GM04503 (cell line): ENCODE measurements at places on chromosomes 5 and 9.

DNA sequence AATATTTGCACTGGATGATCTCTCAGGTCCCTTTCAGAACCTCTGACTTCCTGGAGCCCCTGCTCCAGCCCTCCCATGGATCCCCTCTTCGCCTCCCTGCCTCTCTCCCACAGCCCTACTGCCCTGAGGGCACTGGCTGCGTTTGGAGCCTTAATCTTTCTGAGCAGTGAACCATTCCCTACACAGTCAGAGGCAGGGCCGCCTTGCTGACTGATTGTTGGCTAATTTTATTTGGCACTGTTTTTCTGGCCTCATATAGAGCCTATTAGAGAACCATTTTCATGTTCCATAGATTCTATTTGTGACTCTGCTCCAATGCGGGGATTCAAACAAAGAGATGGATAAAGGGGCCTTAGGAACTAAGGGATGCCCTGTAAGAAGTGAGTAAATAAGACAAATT, 91.1 kb downstream of the BRINP1 start:
- no peak for DNase-seq

DNA sequence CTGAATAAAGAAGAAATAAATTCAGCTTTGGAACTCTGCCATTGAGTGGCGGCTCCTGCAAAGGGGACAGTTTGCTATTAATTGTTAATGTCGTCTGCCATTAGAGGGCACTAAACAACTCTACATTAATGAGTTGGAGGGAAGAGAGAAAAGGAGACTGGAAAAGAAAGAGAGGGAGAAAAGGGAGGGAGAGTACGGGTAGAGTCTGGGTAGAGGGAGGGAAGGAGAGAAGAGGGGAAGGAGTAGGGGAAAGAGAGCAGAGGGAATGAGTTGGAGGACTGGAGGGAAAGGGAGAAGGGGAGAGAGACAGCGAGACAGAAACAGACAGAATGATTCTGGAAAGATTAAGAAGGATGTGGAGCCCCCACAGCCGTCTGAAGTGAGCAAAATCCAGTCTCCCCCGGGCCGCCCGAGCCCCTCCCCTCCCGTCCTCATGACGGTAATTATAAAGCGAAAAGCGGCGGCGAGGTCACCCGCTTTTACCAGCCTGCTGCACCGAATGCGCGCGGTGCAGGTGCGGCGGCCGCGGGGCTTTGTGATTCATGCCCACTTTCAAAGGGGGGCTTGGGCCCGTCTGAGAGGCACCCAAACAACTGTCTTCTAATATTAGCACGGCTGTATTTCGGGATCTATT, 1.9 kb upstream of the FST start:
- DNase-seq: no peak

DNA sequence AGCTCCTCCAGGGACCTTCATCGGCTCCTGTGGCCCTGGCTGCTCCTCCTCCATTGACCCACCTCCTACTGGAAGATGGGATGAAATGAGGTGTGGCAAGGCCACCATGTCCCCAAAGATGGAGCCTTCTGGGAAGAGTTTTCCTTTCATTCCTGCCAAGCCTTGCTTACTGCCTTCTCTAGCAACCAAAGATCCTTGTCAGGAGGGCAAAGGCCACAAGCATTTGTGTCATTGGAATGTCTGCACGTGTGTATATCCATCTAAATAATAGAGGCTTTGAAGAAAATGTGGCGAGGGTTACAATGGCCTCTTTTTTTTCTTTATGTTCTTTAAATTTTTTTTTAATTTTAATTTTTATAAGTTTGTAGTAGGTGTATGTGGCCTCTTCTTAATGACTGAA, 313.6 kb downstream of the ARHGEF28 start:
- no peak for DNase-seq

GRCh38 chr9:137198051-137198901, 2.3 kb downstream of the TPRN start:
- DNase-seq: no peak

- DNase-seq: no peak
These were observed 23.0 kb upstream of the ZNF366 start for GRCh38 chr5:72530196-72530595.

- no peak for DNase-seq
These were observed 307.0 kb downstream of the ARRDC3 start for GRCh38 chr5:91076138-91076537.

GRCh38 chr9:114460513-114461199, 44.6 kb downstream of the WHRN start:
- DNase-seq: no peak
